Effector CD4-positive, alpha-beta T cell (primary cell): ENCODE measurements at places on chromosomes 6 and 20.

GRCh38 chr6:36629784-36630183 is 35.6 kb downstream of the SRSF3 start:
- no peak for DNase-seq

GRCh38 chr20:56316051-56316450 is 42.7 kb upstream of the FAM210B start:
- DNase-seq, result no peak

GRCh38 chr20:48064929-48065328 is 279.6 kb upstream of the SULF2 start:
- DNase-seq, result no peak

GRCh38 chr20:5658912-5659345 is 91.3 kb upstream of the SHLD1 start:
- peak; percentile 42 for DNase-seq

DNA sequence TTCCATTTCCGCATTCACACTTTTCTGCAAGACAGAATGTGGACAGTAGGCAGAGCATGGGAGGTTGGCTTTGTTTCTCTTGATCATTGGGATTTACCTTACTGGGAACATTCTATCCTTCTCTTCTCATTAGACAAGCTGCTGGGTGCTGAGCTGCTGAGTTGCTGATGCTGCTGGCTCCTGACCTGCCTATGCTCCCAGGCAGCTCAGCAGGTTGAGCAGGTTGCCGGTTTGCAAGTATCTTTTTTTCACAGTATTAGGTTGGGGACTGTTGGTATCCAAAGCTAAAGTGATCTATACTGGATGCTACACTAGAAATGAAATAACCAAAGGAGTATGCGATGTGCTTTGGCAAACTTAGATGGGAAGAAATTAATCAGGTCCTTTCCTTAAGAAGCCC is 23.7 kb upstream of the ADGRF4 start:
- no peak for DNase-seq

- no peak for DNase-seq
These were observed 203.1 kb downstream of the JARID2 start for GRCh38 chr6:15449011-15449410.

DNA sequence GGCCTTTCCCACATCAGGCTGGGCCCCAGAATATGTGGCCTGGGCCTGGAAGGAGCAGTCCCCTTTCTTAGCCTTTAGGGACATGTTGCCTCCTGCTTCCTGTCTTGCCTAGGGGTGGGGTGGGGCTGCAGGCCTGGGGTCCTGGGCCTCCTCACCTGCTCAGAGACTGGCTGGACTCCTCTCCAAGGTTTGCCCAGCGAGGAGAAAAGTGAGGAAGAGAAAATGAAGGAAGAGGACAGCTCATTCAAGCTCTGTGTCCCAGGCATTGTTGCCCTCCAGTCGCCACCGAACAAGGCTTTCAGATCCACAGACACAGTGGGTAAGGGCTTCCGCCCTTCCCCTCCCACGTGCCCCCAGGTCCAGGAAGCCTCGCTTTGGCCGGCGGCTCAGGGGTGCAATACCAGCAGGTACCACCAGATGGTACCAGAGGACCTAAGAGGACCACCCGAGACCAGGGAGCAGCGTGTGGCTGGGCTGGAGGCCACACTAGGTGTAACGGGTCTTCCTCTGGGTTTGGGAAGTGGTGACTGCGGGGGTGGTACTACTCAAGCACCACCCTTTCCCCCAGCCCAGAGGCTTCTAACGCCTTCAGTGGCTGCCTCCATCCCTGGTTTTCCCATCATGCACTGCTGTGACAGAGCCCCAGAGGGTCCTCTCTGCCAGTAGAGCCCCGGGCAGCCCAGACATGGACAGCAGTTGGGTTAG is 5.5 kb upstream of the BAK1 start:
- DNase-seq, result peak; percentile 85

GRCh38 chr6:54074578-54075195 is 36.6 kb upstream of the MLIP start:
- DNase-seq, result no peak

DNA sequence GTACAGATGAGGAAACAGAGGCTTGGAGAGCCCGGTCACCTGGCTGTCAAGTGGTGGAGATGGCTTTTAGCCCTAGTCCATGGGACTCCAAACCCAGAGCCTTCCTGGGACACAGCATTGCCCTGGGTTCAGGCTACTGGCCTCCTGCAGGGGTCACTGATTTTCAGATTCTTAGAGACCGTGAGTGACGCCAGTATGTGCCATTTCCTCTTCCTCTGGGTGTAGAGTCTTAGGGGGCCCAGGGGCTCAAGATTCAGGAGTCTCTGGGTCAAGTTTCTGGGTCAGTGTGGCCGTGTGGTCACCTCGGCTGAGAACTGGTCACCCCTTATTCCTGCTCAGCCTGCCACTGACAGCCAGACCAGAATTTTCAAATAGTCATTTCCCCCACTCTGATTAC is 574 bp downstream of the ARHGAP40 start:
- DNase-seq, result no peak

- no peak for DNase-seq
These were observed 225.1 kb downstream of the TBX18 start for GRCh38 chr6:84539122-84539856.

- DNase-seq, result no peak
These were observed 1.3 kb upstream of the NKAIN2 start for GRCh38 chr6:123802351-123802696.

- no peak for DNase-seq
These were observed 72.4 kb upstream of the NHSL1 start for GRCh38 chr6:138571585-138572166.

- DNase-seq, result no peak
These were observed 87.4 kb upstream of the RALGAPA2 start for GRCh38 chr20:20799716-20800312.

GRCh38 chr20:43293068-43293786 is 103.5 kb upstream of the PTPRT start:
- no peak for DNase-seq

- no peak for DNase-seq
These were observed 16.2 kb downstream of the GFOD1 start for GRCh38 chr6:13471184-13471583.

DNA sequence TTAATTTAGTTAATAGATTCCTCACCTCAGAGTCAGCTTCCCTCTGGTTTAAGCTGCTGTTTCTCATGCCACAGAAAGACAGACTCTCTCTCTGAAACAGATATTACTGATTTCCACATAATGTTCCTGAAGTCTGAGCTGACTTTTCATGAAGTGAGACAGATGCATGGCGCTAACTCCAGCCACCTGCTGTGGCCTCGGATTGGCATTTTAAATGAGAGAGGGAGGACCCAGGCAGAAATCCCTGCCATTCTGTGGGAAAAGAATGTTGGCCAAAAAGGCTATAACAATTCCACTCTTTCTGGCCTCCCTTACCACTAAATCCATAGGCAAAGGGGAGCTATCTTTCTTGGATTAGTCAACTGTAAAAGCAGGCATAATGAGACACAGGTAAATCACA is 354.1 kb upstream of the CDH4 start:
- no peak for DNase-seq

- DNase-seq, result no peak
These were observed 77.2 kb downstream of the TMEM242 start for GRCh38 chr6:157246048-157246630.

DNA sequence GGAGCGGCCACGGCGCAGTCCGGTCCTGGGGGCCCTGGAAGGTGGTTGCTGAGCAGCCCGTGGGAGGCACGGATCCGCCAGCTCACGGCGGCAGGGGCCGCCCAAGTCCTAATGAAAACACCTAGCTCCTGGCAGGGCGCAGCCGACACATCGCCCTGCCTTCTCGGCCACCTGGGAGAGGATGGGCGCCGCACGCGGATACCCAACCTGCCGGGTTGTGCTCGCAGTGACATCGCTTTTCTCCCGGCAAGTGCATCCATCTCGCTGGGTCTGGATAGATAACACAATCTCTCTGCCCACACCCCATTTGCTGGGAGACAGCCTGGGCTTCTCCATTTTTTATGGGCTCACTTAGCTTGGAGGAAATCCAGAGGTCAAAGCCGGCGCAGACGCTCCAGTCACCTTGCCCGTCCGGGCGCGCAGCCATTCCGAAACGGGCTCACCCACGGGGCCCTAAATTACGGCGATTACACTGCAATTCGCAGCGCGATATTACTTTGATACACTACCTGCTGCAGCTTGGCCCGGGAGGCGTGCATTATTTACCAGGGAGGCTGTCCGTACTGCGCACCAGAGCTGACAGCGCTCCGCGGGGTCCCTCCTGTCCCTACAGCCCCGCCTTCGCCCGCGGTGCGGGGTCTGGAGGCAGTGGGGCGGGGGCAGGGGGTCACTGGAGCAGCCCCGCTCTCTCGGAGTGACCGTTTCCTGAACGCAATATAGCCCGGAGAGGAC is 36.2 kb upstream of the CCDC167 start:
- DNase-seq, result no peak

- DNase-seq, result no peak
These were observed 49.1 kb downstream of the TXLNB start for GRCh38 chr6:139242457-139243240.

DNA sequence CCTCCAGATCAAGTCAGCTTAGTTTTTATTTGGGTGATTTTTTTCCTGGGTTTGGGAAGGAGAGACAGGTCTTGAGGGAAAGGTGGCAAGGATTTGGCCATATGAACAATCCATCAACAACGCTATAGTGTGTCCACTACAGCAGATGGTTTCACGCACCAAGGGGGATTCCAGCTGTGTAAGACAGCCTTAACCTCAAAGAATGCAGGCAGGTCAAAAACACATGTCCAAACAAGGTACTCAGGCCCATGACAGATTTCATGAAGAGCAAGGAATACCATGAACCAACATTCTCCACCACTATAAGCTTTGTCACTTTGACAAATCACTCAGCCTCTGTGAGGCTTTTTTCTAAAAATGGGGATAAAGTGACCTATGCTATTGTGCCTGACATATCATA is 2.0 kb downstream of the AIF1 start:
- DNase-seq, result no peak

DNA sequence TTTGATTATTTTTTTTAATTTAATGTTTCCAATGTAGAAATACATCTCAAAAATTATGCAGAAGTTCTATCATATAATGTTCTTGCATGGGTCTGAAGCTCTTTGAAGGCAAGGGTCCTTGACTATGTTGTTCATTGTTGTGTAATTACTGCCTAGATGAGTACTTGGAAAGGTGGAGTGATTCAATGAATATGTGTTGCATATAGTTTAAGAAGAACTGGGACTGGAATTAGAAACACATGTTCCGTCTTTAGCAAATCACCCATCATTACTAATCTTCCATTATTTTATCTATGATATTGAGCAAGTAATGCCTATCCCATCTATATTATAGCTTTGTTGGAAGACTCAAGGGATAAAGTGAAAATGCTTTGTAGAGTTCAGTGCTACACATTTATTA is 147.3 kb downstream of the LAMA2 start:
- no peak for DNase-seq

GRCh38 chr6:147905711-147906110 is 397.2 kb downstream of the SAMD5 start:
- DNase-seq, result no peak
